ENCODE measurements at places on chromosomes 11 and 22.

- no peak for DNase-seq
Measured at GRCh38 chr11:3853545-3853842, 2.0 kb upstream of the STIM1 start.

GRCh38 chr11:70103256-70103975 is 25.3 kb downstream of the ANO1 start:
- no peak for DNase-seq

DNA sequence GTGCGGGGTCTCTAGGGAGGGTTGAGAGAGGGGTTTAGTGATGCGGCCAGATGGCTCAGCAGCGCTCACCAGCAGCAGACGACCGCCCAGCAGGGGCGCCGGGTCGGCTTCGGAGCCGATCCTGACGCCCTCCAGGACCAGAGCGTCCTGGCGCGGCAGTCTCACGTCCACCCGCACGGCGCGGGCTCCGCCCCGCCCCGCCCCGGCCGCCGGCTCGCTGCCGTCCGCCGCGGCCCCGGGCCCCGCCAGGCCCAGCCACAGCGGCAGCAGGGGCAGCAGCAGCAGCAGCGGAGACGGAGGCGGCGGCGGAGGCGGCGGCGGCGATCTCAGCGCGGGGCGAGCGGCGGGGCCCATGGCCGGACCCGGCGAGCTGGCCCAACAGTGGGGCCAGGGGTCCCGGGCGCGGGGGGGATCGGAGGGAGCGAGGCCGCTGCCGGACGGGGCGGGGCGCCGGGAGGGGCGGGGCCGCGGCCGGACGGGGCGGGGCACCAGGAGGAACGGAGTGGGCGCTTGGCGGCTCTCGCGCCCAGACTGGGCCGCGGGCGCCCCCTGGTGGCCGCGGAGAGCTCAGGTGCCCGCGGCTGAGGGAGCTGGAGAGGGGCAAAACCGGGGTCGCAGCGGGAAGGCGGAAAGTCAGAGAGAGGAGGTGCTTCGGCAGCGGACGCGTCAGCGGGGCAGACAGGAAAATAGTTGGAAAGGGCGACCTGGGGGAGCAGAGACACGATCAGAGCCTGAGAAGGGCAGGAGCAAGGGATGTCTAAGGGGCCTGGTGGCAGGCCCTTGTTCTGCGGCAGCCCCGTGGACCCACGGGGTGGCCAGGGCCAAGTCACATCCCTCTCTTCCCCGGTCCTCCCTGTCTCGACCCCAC is at the start of gene RNF215:
TSS of gene RNF215 (minus strand) at position 452 of the 868 bp plus-strand sequence. CDS start at position 354, 98 bp downstream.
- peak; percentile 89 for DNase-seq

- DNase-seq: no peak
Measured at GRCh38 chr11:75174781-75175370, 24.0 kb downstream of the SLCO2B1 start.

- DNase-seq: peak; percentile 30
Measured at GRCh38 chr22:30423301-30423958, 2.1 kb upstream of the MTFP1 start.

DNA sequence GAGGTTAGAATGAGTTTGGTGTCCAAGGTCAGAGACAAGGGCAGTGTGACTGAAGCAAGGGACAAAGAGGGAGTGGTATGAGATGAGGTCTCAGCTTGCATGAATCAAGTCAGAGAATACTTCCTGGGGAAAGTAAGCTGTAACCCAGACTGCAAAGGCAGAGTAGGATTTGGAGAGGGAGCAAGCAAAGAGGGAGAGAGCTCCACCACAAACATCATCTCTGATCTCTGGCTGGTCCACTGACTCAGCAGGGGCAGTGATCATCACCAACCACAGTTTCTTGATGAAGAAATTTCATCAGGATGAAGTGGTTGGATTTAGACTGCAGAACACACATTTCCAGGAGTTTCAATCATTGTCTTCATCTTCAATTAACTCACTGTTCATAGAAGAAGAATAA is 54.9 kb upstream of the HMGXB4 start:
- no peak for DNase-seq

DNA sequence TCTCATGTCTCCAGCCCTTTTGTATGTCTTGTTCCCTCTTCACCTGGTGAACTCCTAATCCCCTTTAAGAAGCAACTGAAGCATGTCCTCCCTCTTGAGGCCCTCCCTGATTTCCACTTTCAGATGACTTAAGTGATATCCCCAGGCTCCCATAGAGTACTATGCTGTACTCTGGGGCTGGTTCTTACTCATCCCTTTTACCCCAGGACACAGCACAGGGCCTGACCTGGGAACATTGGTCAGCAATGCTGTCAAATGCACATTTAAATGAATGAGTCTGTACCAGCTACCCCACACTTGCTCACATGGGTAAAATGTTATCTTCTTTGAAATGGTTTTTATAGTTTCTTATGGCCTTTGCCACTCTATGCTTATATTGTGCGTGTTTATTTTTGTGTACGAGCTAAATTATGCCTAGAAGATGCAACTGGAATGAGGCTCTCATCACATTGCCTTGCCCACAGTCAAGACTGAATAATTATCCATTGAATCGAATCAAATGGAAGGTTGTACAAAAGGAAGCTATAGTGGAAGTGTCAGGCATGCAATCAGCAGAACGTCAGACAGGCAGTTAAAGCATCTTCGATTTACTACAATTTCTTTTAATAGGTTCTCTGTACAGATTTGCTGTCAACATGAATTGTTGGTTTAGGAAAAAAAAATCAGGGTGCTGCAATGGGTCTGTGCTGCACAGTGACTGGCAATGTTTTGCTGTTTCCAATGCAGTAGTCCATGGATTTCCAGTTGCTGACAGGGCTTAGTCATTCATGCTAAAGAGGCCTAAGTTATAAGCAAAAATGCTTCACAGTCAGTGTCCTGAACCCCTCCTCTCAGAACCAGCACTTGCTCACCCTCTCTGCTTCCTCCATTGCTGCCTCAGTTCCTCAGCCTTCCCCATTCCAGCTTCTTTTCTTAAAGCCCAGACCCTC is 79.5 kb downstream of the PARVA start:
- no peak for DNase-seq
